Activated CD4-positive, CD25-positive, alpha-beta regulatory T cell treated with anti-CD3 and anti-CD28 coated beads, Interleukin-2, amount 50 U/mL, for 16 hours (primary cell): ENCODE measurements at places on chromosomes 12 and 14.

DNA sequence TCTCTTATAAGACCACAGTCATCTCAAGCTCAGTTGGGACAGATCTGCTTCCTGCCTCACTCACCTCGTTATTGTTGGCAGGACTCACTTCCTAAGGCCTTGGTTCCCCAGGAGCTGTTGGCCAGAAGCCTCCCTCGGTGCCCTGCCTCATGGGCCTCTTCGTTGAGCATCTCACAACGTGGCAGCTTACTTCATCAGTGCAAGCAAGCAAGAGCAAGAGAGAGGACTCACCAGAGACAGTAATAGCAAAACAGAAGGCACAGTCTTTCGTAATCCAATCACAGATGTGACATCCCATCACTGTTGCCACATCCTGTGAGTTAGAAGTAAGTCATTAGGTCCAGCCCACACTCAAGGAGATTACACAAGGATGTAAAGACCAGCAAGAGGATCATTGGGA is 5.1 kb upstream of the NUMB start:
- no peak for DNase-seq

DNA sequence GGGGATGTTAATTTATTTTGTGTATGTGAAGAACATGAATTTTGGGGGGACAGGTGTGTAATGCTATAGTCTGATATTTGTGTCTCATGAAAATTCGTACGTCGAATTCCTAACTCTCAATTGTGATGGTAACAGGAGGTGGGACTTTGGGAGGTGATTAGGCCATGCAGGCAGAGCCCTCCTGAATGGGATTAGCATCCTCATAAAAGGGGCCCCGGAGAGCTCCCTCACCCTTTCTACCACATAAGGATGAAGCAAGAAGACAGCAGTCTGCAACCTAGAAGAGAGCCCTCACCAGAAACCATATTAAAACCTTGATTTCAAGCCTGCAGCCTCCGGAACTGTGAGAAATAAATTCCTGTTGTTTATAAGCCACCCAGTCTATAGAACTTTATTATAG is 165.4 kb downstream of the MDGA2 start:
- no peak for DNase-seq

DNA sequence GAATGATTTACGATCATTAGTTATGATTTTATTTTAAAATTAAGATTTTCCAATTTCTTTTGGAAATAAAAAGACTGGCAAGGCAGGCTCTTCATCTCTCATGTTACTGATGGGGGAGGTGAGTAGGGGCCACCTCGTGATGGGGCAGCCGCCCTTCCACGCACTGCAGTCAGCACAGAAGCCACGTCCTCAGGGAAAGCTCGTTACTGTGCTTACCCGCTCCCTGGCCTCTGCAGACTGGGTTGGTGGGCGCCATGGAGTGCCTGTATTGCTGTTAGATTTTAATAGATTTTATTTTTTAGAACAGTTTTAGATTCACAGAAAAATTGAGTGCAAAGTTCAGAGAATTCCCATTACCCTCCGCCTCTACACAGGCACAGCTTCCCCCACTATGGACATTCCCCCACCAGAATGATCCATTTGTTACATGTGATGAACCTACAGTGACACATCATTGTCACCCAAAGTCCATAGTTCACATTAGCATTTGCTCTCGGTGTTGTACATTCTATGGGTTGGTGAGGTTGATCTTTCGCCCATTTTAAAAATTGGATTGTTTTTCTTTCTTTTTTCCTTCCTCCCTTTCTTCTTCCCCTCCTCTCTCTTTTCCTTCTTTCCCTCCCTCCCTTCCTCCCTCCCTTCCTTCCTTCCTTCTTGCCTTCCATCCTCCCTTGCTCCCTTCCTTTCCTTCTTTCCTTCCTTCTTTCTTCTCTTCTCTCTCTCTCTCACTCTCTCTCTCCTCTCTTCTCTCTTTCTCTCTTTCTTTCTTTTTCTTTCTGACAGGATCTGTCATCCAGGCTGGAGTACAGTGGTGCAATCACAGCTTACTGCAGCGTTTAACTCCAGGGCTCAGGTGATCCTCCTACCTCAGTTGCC is 30.7 kb downstream of the ADGRD1 start:
- DNase-seq = no peak

- DNase-seq = no peak
These were observed 190.3 kb upstream of the CRY1 start for GRCh38 chr12:107283652-107284051.

GRCh38 chr12:51980809-51981127 is 26.0 kb upstream of the TAMALIN start:
- no peak for DNase-seq

GRCh38 chr14:59274991-59275391 is 86.5 kb downstream of the DAAM1 start:
- no peak for DNase-seq

DNA sequence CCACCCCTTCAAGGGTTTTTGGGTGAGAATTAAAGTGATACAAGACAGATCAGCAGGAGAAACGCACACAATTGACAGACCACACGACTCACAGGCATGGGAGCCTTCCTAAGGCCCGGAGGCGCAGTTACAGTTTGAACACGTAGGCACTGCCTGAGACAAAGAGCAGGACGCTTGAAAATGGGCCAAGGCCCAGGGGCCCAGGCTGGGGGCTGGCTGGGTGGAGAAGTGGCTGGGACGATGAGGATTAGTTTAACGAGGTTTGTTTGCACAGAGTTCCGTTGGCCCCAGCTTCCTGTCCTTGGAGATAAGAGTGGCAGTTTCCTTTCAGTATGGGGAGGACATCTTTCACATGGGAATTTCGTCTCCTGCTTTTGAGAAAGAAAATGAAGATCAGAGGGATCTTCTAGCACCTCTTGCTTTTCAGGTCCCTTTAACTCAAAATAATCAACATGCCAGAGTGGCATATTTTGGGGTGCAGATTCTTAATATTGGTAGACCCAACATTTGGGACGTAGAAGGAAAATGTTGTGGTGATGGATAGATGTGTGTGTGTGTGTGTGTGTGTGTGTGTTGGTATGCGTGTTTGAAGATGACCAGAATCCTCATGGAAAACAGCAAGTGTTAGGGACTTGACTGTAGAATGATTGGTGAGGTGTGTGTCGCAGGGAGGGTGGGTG is 44.6 kb downstream of the DLK1 start:
- DNase-seq = no peak

DNA sequence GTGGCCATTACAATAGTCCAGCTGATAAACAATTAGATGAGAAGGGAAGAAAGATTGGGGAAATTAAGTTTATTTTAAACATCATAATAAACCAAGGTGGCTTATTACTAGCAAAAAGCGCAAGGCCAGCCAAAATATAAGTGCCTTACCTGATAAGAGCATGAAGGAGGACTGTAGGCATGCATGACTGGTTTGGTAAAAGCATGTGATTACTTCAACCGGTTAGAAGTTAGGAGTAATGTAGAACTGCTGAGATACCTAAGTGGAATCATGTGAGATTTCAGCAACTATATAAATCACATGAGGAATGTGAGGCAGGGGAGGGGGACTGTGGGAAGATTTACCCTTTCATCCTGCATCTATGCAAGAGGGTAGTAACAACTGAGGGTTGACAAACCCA is 59.7 kb upstream of the CCDC196 start:
- DNase-seq = no peak

DNA sequence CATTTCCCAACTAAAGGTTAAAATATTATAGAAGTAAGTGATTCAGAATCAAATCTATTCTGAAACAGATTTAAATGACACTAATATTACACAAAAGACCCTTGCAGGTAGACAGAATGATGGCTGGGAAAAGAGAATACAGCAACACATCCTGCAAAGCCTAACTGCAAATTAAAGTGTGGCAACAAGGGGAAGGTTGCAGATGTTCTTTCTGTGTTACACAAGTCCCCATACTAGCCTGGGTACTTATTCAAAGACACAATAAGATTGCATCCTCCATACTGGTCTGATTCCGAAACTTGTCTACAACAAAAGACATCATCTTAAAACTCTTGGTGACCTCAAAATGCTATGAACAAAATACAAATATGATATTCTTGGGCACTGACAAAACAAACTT is 50.5 kb downstream of the R3HDM2 start:
- DNase-seq = no peak

DNA sequence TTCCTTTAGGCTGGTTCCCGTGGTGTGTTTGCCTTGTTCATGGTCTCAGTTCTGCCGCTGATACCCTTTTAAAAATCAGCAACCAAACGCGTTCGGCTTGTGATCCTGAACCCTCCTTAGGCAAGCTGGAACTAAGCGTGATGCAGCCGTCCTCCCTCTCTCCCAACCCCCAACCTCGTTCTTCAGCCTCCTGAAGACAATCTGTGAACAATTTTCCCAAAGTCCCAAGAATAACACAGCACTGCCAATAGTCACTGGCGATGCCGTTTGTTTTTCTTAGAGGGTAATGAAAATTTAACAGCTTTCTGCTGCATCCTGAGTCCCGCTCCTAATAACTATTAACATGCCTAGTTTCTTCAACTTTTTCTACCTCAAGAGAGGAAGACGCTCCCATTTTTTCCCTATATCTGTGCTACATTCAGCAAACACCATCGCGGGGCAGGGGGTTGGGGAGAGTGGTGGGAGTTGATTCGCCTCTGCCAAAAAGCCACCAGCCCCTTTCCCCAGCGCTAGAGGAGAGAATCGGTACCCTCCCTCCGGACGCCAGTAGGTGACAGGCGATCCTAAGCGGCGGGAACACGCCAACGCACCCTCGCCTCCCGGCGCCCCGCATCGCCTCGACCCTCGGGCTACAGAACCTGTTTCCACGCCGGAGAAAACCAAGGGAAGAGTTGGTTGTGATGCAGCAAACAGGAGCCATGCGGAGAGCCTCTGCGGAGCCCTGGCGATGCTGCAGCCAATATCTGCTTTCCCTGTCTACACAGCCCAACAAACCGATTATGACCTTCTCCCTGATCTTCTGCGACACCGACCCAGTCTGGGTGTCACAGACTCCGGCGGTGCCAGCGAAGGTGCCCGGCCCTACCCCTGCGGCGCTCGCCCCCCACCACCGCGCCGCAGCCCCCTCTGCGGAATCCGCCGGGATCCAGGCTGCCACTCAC is 752 bp downstream of the PRICKLE1 start:
- DNase-seq = no peak

DNA sequence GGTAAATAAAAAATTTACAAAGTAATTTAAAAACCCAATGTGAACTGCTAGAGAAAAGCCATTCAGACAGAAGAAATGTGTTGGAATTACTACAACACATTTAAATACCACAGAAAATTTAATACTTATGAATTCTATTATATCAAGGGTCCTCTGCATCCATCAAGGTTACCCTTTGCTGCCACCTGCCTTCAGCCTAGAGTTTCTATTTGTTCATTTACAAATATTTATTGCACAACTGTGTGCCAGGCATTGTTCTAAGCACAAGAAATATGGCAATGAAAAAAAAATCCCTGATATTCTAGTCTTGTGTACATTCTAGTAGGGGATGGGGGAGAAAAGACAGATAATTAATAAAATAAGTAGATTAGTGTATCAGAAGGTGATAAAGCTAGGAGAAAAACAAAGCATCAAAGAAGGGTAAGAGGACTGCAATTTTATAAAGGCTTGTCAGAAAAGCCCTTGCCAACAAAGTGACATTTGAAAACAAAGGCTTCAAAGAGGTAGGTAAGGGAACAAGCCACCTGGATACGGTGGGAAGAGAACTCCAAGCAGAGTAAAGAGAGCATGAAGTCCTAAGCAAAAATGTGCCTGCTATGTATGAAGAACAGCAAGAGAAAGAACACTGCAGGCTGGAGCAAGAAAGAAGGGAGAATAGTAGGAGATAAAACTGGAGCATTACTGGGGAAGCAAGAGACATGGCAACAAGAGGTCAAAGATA is 59.1 kb upstream of the SLC6A13 start:
- DNase-seq = no peak

GRCh38 chr12:79532907-79533288 is 157.9 kb downstream of the PAWR start:
- no peak for DNase-seq

DNA sequence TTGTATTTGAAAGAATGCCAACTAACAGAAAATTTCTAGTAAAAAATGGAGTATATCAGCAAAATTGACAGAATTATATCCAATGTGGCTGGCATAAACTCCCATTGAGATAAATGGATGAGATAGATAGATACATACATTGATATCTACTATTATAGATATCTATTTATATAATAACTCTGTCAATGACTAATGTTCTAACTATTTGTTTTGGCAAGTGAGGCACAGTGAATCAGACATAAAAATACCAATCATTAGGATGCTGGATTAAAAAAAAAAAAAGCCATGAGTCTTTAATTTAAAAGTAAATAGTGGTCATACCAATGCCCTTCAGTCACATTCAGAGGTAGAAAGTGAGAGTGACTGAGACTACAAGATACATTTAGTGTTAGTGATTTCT is 33.7 kb upstream of the GLIPR1 start:
- DNase-seq = no peak

- DNase-seq = no peak
These were observed 84.4 kb downstream of the ARF6 start for GRCh38 chr14:49977126-49977841.

GRCh38 chr12:124679533-124680371 is 112.3 kb upstream of the NCOR2 start:
- no peak for DNase-seq

- no peak for DNase-seq
These were observed 20.5 kb upstream of the TMEM233 start for GRCh38 chr12:119573086-119573485.

- no peak for DNase-seq
These were observed 95.9 kb downstream of the TTC7B start for GRCh38 chr14:90720336-90720735.

DNA sequence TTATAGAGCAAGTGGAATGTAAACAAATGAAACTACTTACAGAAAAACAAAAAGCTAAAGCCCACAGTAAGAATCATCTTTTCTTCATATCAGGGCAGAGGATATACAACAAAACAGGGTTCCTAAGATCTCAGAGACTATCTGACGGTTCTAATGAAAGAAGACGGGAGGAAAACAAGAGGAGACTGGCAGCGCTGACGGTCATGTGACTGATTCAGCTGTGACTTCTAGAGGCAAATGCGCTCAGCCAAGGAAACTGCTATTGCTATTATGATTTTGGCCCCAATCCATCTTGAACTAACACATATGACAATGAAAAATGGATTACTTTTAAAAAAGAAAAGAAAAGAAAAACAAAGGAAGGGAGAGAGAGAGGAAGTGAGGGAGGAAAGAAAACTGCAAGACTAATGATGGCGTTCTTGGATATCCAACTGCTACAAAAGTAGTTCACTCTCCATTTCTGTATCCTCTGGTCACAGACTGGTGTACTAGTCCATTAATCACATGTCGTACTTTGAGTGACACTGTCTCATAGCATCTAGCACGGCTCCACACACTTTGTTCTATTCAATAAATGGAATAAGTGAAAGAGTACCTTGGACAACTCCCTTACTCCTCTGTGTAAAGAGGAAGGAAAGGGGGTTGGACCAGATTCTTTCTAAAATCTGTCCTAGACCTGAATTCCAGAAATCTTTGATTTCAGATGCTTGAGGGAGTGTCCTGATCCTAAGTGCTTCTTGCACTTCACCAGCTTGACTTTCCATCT is 119.3 kb downstream of the DAD1 start:
- DNase-seq = no peak

GRCh38 chr12:130339951-130340350 is 2.3 kb downstream of the PIWIL1 start:
- no peak for DNase-seq
